NCI-H1930 (cell line): ENCODE measurements at places on chromosomes 11 and 22.

DNA sequence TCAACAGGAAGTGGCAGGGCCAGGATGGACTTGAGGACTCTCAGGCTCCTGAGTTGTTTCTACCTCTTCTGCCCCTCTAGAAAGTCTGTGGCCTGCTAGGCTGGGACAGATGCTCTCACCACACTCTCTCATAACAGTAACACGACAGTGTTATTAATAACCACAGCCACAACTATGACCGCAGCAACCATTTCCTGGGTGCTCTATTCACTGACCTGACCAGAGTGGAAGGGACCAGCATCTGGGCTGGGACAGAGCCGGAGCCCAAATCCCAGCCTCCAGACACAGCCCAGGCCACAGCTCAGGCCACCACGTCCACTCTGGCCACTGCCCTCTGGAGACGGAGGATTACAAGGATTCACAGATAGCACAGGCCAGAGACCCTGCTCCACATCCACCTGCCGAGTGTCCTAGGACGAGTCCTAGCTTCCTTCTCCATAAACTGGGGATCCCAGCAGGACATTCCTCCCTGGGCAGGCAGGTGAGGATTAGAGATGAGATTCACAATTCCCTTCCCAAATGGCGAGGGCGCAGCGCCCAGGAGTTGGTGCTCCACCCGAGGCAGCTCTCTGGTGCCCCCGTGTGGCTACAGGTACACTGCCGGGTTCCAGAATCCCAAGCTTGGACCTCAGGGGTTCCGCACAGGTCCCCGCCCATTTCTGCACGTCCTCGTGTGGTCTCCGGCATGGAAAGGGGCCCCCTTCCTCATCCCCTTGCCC lies 7.1 kb downstream of the PNPLA5 start:
- peak; percentile 12 for DNase-seq

- DNase-seq = no peak
These were observed 29.9 kb downstream of the KRTAP5-5 start for GRCh38 chr11:1659506-1659905.

- no peak for DNase-seq
These were observed 77.5 kb downstream of the BLID start for GRCh38 chr11:122038543-122038942.

- DNase-seq = no peak
These were observed 105.9 kb downstream of the NELL1 start for GRCh38 chr11:20775331-20775730.

DNA sequence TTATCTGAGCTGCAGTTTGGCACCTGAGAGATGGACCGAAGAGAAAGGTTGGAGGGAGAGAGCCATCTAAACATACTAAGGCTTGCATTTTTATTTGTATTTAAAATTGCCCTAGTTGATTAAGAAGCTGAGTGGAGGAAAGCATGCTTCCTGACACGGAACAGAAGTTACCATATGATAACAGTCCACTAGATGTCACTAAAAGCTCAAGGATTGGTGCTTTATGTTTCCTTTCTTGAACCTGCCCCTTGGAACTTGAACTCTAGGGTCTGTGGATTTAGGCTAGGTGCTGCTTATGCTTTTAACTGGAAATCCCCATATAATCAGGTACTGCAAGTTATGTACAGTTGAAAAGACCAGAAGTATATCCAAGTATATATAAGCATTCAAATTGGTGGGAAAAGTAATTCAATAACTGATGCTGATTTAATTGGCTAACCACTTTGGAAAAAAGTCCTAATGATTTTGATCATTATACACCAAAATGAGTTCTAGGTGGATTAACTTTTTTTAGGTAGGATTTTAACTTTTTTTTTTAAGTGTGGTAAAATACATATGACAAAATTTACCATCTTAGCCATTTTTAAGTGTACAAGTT lies 9.5 kb downstream of the RBMXL2 start:
- DNase-seq = peak; percentile 64

- DNase-seq = no peak
These were observed 6.9 kb upstream of the TIMP3 start for GRCh38 chr22:32794449-32795213.

DNA sequence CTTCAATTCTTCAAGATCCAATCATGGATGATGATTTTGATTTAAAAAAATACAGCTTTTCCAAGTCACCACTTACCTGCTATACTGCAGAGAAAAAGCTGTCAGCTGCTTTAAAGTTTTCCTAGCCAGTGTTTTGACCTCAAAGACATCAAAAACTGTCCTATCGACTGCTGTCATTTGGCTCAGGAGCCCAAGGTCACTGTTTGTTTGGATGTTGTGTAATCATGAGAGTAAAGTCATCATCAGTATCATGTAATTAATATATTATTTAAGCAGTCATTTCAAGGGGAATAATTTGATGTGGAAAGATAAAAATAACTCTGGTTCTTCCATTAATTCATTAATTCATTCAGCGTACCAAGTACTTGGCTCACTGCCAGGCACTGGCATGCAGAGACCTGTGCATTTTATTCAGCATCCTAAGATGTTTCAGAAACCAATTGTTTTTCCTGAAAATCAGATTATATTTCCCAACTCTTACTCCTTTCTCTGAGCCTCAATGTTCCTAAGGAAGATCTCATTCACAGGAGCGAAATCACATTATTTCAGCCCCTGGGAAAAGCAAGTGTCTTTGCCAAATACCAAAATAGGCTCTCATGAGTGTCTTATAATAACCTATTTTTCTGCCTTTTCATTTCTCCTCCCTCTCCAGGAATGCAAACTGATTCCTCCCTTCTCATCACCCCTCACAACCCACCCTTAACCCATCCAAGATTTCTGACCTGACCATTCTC lies 59.9 kb downstream of the SLC1A2 start:
- no peak for DNase-seq

DNA sequence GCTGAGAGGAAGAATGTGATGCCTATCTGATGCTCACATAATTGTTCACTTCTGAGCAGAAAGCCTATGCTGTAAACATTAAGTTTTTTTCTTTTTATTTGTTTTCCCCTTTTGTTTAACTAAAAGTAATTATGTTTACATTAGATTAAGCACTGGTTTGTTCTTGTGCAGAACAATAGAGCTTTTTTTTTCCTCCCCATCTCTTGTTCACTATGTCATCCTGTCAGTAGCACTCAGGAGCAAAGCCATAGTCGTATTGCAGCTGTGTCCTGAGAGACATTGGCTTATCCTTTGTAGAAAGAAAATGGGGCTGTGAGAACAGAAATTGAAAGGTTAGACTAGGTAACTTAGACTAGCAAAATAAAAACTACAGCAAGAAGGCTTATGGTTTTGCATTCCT lies 301.8 kb upstream of the RAG2 start:
- peak; percentile 63 for DNase-seq

DNA sequence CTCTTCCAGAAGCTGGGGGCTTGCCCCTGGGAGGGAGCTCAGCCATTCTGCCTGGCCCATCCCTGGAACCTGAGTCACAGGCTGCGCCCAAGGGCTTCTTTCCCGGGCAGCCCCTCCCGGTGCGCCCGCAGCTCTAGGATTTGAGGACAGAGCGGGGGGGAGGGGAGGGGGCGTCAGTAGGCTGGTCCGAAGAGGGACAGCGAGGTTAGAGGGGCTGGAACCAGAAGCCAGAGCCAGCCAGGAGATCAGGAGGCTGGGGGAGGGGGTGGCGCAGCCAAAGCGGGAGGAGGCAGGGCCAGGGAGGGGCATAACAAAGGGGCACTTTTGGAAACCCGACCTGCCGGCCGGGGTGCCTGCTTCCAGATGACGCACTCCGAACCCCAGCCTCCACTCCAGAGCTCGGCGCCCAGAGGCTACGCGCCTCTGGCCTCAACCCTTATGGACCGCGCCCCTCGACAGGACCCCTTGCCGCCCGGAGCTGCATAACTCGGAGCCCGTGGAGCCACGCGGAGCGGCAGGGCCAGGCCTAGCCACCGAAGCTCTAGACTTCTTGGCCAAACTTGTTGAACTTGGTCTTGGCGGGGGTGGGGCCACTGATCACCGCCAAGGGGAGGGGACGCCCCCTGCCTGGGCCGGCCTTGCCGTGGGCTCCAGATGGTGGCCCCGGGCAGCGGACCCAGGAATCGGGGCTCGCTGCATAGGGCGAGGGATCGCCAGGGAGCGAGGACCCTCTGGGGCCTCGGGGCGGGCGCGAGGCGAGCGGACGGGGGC lies 744 bp downstream of the PACSIN3 start:
- DNase-seq = no peak

DNA sequence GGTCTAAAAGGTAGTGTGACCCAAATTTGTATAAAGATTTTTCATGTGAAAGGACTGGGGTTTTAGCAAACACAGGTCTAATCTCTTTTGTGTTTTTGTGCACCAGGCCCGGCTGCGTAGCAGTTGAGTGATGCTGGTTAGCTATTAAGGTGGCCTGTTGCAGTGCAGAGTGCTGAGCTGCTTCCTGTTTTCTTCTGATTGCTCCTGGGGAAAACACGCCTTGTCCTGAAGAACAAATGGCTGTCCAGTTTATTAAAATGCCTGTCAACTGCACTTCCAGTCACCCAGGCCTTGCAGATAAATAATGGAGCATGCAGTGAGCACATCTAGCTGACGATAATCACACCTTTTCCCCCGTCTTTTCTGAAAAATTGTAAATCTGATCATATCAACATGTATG lies 1.8 kb downstream of the SRSF8 start:
- DNase-seq = peak; percentile 57

- no peak for DNase-seq
These were observed 617 bp upstream of the ARHGAP20 start for GRCh38 chr11:110712659-110713448.

DNA sequence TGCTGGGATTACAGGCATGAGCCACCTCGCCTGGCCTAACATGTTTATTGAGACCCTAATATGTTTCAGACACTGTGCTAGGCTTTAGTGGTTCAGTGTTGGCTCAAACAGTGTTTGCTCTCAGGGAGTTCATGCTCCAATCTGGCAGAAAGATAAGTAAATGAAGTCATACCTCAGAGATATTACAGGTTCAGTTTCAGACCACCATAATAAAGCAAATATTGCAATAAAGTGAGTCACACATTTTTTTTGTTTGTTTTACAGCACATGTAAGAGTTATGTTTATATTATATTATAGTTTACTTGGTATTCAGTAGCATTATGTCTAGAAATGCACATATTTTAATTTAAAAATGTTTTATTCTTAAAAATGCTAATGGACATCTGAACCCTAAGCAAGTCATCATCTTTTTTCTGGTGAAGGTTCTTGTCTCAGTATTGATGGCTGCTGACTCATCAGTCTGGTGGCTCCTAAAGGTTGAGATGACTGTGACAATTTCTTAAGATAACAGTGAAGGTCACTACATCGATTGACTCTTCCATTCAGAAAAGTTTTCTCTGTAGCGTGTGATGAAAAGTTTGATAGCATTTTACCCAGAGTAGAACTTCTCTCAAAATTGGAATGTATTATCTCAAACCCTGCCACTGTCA lies 243.0 kb upstream of the ANO5 start:
- no peak for DNase-seq

GRCh38 chr11:102112509-102112821 lies 2.2 kb downstream of the YAP1 start:
- no peak for DNase-seq

DNA sequence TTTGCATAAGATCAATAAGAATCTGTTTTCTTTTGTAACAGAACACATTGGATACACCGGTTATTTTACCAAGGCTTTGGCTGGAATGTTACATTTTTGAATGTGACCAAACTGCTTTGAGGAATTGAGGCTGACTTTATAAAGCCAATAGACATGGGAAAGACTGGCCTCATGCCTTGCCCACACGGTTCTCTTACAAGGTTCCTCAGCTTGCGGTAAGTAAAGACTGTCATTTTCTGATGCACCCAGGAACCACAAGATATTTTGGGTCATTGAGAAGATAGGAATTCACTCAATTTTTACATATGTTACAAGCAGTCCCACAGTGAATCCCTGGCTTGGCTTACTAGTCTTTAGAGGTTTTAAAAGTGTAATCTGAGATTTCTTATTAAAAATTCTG lies 23.9 kb downstream of the OR10A6 start:
- no peak for DNase-seq

GRCh38 chr22:37996515-37997246 lies 12.3 kb upstream of the SOX10 start:
- no peak for DNase-seq

DNA sequence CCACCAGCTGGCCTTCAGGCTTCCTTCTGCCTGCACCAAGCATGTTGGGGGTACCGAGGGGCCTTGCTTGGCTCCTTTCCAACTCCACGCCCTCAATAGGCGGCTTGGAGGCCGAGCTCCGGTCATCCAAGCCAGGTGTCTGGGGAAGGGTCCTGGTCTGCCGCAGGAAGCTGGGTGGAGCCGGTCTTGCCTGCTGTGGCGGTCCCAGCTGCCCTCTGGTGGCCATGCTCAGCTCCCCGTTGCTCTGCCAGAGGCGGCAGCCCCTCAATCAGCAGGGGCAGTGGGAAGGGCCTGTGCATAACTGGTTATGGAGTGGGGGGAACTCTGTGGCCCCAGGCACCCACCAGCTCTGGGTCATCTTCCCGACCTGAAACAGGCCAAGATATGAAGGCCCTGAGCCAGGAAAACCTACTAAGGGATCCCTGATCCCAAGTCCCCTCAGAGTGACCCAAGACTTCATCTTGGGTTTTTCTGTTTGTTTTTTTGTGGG lies 3.2 kb downstream of the ARVCF start:
- peak; percentile 15 for DNase-seq

DNA sequence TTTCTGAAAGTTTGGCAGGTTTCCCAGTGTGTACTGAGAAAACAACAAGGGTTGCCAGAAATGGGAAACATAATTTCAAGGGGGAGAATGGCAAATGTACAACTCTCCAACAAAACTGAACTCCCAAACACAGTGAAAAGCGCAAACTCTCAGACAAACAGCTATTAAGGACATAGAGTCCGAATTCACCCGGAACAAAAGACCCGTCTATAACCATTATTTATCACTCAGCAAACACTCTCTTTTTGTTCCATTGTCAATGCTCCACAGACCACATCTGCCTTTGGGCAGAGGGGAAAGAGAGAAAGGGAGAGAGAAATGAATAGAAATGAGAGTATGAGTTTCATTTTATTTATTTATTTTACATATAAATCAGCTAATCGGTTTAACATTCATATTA lies 21.7 kb downstream of the KIRREL3 start:
- DNase-seq = peak; percentile 73

- no peak for DNase-seq
These were observed 18.4 kb downstream of the OSBPL5 start for GRCh38 chr11:3146612-3147256.

DNA sequence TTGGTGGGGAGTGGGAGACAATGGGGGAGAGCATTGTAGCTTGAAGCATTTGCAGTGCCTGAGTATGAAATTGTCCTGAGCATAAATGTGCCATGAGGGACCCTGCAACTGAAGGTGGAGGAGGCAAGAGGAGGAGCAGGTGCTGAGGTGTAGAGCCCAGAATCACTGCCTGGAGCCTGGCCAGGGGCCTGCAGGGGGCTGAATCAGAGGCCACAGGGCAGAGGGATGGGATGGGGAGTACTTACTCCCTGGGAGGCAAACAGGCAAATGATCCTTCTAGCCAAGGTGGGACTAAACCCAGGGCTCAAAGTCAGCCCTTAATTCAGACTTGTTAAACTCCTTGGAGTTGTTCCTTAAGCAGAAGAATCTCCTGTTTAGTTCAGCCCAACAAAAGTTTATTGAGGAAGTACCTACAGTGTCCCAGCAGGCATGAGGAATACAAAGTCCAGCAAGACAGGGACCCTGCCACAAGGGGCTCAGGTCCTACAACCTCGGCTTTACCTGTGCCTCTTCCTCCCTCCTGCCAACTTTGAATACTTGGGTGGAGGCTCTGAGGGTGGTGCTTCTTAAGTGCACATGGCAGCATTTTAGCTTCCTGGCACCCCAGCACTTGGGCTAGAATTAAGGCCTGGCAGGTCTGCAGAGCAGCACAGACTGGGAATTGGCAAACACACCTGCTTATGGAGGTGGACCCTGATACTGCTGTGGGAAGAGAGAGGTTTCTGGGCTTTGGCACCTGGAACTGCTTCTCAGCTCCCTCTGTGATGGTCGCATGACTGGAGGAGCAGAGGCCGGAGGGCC lies 20.0 kb downstream of the MICAL2 start:
- DNase-seq = no peak
